GM12892 (cell line): ENCODE measurements at places on chromosomes 5 and 9.

DNA sequence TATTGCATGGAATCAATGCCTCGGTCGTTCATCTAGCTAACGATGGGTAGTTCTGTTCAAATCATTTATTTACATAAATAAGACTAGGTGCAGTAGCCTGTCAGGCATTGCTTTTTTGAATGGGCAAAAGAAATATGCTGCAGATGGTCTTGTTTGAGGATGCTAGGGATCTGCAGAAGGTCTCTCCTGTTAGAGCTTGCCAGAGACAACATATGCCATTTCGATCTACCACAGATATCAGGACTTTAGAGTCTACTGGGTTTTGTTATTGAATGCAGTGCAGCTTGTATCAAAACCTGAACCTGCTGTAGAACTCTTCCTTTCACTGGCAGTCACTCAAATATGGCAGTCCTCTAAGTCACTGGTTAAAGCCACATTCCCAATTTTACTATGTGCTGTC is 381.1 kb upstream of the CDH10 start:
- DNase-seq: no peak

DNA sequence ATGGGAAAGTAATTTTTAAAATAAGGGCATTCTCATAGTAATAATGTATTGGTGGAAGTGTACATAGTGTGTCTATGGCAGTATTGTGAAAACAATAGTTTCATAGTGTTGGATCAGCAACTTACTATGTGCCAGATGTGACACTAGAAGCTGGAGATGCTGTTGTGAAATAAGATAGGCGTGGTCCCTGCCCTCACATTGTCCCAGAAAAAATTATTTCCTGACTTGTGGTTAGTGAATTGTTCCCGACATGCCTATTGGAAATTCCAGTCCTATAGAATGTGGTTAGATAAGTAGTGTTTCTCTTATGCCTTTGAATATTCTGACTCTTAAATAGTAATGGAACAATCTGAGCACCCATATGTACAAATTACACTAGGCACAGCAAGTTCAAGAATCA is 55.3 kb upstream of the MTAP start:
- DNase-seq: no peak

GRCh38 chr5:56291079-56291643 is 58.0 kb upstream of the ANKRD55 start:
- DNase-seq: no peak

DNA sequence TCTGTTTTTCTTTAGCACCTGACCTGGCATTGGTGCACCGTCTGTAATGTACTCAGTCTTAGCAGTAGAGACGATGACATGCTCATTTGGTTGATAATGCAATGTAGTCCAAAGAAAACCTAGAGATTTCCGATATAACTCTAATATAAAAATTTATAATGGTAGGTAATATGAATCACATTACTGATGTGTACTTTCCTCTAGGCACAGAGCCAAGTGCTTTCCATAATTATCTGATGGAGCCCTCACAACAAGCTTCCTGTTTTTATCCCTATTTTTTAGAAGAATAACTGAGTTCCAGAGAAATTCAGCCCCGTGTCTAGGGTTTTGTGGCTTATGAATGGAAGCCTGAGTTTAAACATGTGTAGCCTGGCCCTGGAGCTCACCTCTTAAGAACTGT is 53.7 kb downstream of the KDM4C start:
- no peak for DNase-seq

- DNase-seq: no peak
These were observed 14.6 kb upstream of the PBX3 start for GRCh38 chr9:125732562-125732961.

DNA sequence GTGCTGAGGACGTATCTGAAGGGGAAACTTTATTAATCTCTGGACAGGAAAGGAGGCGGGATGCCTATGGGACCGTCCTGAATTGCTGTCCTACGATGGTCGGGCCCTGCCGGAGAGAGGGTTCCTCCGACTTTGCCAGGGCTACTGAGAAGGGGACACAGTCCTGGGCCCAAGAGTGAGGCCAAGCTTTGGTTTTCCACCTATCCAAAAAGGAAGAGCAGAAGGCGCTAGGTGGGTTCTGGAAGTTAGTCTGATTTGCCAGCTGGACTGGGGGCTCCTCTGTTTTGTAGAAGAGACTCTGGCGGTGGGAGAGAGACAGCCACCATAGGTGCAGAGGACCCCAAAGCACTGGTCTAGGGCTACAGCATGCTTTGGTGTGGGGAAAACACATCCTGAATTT is 243.8 kb upstream of the IRX4 start:
- no peak for DNase-seq

DNA sequence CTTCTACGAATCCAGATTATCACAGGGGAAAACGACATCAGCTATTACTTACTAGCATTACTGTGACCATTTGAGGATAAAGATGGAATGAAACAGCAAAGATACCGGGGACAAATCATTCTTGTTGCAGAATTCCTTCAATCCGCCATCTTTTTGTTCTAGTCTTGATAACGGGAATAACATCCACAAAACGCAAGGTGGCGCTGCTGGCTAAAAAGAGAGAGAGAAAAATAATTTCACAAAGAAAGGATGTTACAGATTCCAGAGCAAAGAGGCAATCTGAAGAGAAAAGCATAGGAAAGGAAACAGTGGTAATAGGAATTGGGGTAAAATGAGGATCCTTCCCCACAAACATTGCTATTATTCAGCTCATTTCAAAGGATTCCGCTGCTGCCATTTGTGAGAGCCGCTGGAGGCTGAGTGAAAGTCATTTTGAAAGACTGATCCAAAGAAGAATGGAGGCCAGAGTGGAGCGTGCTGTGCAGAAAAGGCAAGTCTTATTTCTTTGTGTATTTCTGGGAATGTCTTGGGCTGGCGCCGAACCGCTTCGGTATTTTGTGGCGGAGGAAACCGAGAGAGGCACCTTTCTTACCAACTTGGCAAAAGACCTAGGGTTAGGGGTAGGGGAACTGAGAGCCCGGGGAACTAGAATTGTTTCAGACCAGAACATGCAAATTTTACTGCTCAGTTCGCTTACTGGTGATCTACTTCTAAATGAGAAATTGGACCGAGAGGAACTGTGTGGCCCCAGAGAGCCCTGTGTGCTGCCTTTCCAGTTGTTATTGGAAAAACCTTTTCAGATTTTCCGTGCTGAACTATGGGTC is at the start of gene PCDHB7:
Gene PCDHB7, plus strand, starts transcription at position 264 of the 824 bp plus-strand sequence. Its CDS starts 192 bp downstream, at position 456.
- DNase-seq: no peak

DNA sequence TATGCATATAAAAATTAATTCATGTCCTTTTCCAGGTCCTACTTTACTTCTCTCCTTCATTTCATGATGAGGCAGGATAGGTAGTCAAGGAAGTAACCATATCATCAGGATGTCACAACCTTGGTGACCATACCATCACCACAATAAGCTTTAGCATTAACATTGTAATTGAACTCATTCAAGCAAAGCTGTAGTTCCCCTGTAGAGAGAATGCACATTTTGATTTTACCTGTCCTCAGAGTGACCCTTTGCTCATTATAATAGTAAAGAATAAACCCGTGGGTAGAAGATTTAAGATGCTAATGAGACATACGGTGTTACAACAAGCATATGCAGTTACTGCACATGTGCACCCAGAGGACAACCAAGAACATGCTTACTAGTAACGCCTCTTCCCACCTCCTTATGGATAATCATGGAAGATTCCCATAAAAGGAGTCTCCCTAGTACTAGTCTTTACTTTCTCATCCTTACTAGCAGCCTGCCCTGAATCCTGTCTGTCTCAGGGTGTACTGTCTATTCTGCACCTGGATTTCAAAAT is 2.2 kb downstream of the IFNA6 start:
- DNase-seq: no peak

GRCh38 chr9:89889865-89890264 is 285.1 kb downstream of the GADD45G start:
- DNase-seq: no peak

- DNase-seq: no peak
These were observed 12.3 kb downstream of the F2RL1 start for GRCh38 chr5:76831110-76831452.

DNA sequence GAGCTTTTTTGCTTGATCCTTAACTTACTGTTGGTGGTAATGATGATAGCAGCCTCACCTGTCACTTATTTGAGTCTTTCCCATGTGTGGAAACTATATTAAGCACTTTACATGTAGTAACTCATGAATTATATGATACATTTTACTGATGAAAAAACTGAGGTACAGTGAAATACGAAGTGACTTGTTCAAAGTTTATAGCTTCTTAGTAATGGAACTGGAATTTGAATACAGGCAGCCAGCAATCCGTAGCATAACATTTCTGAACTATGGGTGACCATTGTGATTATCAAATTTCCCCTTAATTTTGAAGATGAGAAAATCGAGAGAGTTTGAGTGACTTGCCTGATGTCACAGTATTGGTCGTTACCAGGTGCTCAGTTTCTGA is 17.3 kb downstream of the SCAMP1 start:
- DNase-seq: no peak

GRCh38 chr9:128175102-128175563 is 15.1 kb downstream of the BBLN start:
- no peak for DNase-seq

DNA sequence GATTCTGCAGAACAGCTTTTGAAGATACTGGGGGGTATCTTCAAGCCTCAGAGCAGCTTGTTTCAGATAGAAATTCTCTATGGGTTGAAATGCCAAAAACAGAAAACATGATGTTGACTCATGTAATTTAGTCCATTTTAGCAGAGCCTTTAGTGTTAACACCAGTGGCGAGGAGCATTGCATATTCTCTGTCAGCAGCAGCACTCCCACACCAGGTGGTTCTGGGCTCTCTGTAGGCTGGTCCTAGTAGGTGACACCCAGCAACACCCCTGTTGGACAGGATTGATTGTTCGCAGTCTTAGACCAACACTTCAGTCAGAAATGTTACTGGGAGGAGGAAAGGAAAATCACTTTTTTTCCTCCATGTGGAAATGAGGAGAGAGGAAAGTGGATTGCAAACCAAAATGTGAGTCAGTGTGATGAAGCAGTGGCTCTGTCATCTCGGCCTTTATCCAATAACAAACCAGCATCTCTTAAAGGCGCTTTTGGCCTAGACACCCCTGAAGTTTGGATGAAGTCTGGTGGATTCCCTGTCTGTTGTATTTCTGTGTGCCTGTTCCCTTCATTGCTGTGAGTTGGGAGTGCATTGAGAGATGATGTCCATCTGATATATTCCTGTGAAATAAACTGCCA is 16.8 kb downstream of the SLC46A2 start:
- no peak for DNase-seq

GRCh38 chr5:16855485-16855884 is 80.6 kb downstream of the MYO10 start:
- DNase-seq: no peak

DNA sequence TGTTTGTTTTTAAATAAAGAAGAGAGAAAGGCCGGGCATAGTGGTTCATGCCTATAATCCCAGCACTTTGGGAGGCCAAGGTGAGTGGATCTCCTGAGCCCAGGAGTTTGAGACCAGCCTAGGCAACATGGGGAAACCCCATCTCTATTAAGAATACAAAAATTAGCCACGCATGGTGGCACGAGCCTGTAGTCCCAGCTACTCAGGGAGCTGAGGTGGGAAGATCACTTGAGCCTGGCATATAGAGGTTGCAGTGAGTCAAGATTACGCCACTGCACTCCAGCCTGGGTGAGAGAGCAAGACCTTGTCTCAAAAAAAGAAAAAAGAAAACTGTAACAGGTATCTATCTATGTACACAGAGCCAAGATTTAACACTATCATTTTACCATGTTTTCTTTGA is 34.2 kb upstream of the CDC42SE2 start:
- DNase-seq: no peak

GRCh38 chr5:125261505-125262250 is 515.2 kb upstream of the ZNF608 start:
- DNase-seq: no peak

GRCh38 chr9:70398145-70398556 is 16.3 kb downstream of the KLF9 start:
- DNase-seq: no peak

DNA sequence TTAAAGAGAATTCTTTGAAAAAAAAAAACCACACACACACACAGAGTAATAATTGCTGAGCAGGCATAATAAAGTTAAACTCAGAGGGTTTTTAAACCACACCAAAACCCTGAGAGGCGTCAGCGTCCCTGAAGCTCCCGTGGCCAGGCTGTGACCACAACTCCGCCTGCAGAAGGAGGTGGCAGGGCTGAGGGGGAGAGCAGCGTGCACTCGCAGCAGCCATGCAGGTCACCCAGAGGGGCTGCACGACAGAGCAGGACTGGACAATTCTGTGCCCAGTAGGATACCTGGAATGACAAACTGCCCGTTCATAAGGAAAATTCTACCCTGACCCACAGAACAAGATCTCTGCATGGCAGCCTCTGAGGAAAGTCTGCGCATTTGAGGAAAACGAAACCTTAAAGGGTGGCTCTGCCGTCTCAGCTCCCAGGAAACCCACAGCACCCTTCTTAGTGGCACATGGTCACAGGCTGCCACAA is 44.0 kb downstream of the ROR2 start:
- DNase-seq: no peak

DNA sequence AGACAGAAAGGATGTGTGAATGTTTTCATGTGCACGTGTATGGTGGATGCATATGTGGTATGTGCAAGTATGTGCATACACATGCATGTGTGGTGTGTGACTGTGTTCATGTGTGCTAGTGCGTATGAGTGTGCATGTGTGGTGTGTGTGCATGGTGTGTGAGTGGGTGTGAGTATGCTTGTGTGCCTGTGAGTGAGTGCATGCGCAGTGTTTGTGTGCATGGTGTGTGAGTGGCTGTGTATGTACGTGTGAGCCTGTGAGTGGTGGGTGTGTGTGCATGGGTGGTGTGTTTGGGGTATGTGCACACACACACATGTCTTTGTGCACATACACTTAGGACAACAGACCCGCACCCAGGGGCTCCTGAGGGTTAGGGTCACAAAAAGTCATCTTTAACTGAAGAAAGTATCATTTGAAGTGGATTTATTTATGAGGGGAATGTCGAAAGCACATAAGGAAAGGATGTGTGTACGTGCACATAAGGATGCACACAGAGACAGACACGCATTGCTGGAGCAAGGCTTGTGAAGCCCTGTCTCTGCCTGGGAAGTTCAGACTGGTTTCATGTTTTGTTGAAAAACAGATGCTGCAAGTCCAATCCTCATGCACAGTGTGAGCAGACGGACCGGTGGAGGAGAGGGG is 237.0 kb downstream of the SYK start:
- no peak for DNase-seq

- DNase-seq: no peak
These were observed 1.3 kb downstream of the HAVCR2 start for GRCh38 chr5:157107508-157107907.

DNA sequence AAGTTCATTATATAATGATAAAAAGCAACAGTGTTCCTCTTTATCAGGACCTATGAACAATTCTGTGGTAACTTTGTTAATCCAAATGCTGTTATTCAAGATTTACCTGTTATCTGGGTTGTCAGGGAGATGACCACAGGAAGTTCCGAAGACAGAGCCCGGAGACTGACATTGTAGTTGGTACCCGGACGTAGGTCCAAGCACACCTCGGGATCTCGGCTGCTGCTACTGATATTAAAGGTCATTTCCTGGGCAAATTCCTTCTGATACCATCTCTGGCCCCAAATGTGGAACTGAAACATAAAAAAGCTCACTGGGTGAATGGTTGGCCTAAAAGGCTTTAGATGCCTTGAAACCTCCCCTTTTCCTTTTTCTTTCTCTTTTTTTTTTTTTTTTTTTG is 96.7 kb downstream of the SUSD1 start:
- no peak for DNase-seq
